ENCODE measurements at places on chromosomes 1 and 21.

- no peak for DNase-seq
Measured at GRCh38 chr1:84062496-84062895, 63.6 kb upstream of the TTLL7 start.

DNA sequence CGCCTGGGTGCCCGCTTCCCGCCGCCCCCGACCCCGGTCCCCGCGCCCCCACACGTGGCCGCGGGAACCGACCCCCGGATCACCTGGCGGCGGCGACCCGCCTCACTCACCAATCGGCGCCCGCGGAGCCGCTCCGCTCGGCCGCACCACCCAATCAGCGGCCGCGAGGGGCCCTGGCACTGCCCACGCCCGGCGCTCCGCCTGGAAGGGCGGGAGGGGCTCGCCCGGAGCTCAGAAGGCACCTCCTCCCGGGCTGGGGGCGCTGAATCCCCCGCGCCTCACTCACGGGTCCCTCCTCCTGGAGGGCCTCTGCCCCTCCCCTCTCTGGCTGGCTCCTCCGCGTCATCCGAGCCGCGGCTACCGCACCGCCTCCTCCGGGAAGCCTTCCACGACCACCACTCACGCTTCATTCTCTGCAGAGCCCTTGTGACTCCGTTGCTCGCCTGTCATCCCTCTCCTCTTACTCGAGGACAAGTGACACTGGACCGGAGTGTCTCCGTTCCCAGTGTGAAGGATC, 374 bp downstream of the SH2D5 start:
- no peak for DNase-seq

GRCh38 chr1:226422478-226422877, 14.6 kb upstream of the PARP1 start:
- DNase-seq, result no peak

DNA sequence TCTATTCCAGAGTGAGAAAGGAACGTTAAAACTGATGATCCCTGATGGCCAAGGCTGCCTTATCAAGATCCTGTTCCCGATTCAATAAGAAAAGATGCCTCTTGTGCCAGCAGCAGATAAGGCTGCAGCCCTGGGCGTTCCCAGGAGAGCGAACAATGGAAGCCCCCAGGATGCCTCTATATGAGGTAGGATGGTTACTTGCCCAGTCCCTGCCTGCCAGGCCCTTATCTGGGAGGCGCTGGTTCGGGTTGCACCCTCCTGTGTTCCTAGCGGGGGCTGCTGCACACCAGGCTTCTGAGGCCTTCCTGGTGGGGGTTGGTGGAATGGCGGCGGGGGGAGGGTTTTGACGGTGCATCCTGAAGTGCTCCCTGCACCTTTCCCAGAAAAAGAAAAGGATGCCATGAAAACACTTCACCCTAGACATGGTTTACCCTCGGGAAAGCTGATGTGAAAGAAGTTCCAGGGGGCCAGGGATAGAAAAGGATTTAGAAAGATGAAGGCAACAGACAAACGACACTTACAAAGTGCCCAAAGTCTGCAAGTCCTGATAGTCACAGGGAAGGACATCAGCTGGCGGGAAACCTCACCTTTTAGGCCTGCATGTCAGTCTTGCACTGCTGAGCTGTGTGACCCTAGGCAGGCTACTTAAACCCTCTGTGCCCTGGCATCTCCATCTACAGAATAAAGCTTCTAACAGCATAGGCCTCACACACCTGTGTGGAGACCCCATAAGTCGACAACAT, 100.3 kb downstream of the KCNJ15 start:
- DNase-seq, result no peak

DNA sequence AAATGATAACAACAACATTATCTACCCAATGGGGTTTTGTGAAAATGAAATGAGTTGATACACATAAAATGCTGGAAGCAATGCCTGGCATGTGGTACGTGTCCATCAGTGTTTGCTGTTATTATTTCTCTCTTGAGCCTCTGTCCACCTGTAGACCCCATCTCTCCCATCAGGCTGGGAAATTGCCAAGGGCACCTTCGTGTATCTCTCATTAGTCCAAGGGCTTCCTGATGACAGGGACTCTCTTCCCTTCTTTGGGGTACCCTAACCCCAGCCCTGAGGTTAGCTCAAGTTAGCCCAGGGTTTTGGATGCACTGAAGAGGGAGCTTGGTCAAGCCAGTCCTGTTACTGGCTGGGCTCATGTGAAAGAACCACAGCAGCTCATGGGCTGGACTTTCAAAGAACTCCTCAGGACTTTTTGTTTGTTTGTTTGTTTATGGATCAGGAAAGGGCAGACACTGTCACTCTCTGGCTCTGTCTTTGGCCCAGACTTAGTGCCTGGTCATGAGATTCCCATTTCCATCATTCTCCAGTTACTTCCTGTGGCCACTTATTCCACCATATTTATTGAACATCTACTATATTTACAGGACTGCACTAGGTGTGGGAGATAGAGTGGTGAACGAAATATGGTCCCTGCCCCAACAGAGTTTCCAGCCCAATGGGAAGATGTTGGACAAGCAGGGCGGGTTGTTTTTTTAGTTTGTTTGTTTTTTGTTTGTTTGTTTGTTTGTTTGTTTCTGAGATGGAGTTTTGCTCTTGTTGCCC, 57.4 kb downstream of the NAV1 start:
- no peak for DNase-seq

Data from GF-D8 (cell line).